ENCODE measurements at places on chromosomes 2 and 18.

- DNase-seq: no peak
Measured at GRCh38 chr18:24063121-24063731, 48.7 kb downstream of the TTC39C start.

GRCh38 chr2:27509326-27509725, 12.7 kb downstream of the GCKR start:
- DNase-seq: no peak

- DNase-seq: no peak
Measured at GRCh38 chr18:51385270-51385669, 187.8 kb upstream of the MEX3C start.

GRCh38 chr2:45568935-45569334, 42.1 kb downstream of the SRBD1 start:
- DNase-seq: no peak

GRCh38 chr2:220887876-220888275, 684.2 kb downstream of the EPHA4 start:
- no peak for DNase-seq

- DNase-seq: no peak
Measured at GRCh38 chr2:46014911-46015654, 282.1 kb upstream of the EPAS1 start.

DNA sequence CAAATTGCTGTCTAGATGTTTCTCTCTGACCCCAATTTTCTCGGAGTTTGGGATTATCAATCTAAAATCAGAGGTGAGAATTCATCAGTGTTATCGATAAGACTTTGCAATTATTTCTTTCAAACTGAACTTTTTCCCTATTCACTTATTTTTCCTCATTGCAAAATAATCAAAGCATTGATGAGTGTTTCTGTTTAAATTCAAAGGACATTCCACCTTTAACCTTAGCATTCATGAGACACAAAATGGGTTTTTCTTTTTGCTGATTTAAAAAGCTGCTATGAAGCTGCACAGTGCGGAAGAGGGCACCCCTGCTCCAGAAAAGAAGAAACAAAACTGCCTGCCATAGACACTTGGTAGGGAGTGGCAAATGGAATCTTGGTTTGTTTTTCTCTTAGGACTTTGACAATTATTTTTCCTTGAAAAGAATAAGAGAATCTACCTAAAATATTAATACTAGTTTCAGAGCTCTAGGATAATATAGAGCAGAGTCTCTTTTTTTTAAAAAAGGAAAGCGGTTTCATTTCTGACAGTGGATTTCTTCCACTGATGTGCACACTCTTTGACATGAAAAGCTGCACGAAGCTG, 203.4 kb downstream of the TGIF1 start:
- DNase-seq: no peak

GRCh38 chr2:145644820-145645302, 1124.9 kb upstream of the ZEB2 start:
- no peak for DNase-seq

DNA sequence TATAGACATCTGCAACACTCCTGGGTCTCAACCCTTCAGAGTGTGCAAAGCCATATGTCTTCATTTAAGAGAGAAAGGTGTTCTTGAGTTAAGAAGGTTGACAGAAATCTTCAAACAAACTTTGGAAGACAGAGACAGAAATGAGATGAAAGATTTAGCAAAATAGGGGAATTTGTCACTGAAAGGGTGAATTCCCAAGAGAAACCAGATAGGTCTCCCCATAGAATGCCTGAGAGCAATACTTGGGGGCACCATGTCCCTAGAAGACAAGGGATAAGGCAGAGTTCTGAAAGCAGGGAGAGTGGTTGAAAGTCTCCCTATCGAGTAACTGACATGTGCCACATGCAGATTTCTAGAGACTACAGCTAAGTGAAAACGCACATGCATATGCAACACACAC, 50.0 kb downstream of the AP1S3 start:
- no peak for DNase-seq

DNA sequence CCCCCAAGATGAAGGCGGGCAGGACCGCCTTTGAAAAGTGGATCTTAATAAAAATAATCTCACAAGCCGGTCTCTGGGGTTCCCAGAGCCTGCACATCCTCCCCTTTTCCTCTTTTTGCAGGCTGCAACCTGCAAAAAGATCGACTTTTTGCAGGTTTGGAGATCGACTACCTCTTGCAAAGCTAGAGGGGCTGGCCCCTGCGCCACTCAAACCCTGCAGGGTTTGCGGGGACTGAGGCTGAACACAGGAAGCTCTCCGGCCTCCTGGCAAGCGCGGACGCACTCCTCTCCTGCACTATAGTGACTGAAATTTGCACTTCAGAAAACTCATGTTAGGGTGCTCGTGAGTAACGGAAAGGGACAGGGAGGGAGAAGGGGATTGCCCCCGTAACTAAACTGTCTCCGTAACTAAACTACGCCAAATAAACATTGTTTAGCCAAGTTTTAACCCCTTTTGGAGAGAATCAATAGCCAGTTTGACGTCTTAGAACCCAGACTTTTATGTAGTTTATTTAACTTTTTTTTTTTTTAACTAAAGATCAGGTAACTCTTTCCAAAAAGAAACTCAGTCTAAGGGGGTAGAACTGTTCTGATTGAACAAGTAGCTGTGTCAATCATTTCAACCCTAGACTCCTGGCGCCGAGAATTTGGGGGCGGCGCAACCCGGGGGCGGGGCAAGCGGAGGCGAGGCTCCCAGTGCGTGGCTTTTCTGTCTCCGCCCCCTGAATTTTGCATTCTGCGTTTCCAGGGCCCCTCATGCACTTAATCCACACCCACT, 2.5 kb downstream of the IGFBP5 start:
- DNase-seq: no peak

GRCh38 chr2:218471036-218471435, 52.1 kb downstream of the VIL1 start:
- no peak for DNase-seq

GRCh38 chr2:62038975-62039771, 133.7 kb downstream of the COMMD1 start:
- peak; percentile 3 for DNase-seq

DNA sequence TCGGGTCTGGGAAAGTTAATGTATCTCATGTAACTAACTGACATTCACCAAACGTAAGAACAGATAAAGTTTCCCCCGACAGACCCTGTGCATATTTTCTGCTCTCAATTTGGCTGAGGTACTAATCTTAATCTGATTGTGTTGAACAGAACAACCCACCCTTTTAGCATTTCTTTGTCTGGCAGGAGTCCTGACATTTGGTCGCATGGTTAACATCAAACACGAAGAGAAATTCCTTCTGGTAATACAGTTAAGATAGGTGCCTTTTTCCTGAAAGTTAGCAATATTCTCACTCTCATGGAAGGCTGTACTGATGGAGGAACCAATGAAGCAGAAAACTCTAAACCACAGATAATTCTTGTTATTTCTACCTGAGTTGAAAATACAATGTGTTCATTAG, 520.8 kb downstream of the PARD3B start:
- DNase-seq: no peak

- no peak for DNase-seq
Measured at GRCh38 chr2:64817453-64817852, 163.7 kb upstream of the SERTAD2 start.

- no peak for DNase-seq
Measured at GRCh38 chr2:7502336-7502735, 585.1 kb downstream of the RNF144A start.

DNA sequence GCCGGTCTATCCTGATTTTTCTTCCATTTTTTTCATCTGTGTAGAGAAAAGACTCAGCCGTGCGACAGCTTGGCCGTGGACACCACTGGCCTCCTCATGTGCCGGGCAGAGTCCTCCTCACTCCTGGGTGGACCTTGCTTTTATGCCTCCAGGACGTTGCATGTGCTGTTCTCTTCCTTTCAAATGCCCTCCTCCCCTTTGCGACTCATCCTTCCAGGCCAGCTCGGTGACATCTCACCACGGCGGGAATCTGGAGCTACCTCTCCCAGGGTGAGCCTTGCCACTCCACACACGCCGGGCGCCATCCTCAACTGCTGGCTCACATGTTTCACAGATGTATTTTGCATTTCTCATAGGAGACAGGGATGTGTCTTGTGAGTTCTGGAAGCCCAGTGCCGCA, 198.5 kb upstream of the HDAC4 start:
- DNase-seq: no peak

DNA sequence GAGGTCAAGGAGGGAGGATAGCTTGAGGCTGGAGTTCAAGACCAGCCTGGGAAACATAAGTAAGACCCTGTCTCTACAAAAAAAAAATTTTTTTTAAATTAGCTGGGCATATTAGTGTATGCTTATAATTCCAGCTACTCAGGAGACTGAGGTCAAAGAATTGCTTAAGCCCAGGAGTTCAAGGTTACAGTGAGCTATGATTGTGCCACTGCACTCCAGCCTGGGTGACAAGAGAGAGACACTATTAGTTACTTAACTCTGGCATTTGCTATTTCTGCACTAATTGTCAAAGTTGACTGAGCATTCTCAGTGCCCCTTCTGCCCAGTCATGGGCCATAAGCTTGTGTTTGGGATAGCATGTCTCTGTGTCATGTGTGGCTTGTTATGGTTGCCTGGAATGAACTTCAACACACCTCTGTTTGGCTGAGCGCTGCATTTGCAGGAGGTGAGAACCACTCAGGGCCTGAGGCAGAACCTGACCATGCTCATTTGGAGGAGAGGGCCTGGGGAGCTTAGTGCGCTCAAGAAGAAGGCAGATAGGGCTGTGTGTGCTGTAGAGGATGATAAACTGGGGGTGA, 77.7 kb downstream of the SH3RF3 start:
- no peak for DNase-seq

- no peak for DNase-seq
Measured at GRCh38 chr2:207836521-207837133, 66.9 kb upstream of the FZD5 start.

- no peak for DNase-seq
Measured at GRCh38 chr2:132656266-132656975, 13.6 kb downstream of the LYPD1 start.

DNA sequence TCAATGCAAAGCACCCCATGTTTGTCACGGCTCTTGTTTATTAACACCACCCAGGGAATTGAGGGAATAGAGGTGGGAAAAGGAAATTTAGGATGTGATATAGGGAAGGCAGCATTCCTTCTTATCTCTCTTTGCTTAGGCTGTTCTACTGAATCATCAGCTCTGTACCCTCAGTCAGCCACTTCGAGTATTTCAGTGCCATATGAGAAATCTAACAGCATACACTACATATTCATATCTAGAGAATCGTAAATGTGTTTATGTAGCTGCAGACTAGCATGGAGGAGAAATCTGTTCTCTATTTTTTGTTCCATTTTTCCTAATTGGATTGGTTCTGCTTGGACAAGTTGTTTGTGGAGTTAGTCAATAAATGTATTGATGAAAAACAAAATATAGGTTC, 187.8 kb downstream of the CTNNA2 start:
- DNase-seq: no peak
